ENCODE measurements at places on chromosomes 16 and 17.

DNA sequence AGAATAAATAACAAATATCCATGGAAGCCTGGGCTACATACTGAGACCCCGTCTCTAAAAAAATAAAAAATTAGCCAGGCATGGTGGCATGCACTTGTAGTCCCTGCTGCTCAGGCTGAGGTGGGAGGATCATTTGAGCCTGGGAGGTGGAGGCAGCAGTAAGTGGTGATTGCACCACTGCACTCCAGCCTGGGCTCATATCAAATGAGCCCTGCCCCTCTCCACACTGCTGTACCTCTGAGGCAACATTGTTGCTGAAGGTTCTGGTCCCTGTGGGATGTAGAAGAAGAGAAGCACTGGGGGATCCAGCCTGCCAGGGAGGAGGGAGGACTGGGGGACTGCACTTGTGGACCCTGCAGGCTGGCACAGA is 11.4 kb upstream of the ARHGAP23 start:
- DNase-seq = no peak

DNA sequence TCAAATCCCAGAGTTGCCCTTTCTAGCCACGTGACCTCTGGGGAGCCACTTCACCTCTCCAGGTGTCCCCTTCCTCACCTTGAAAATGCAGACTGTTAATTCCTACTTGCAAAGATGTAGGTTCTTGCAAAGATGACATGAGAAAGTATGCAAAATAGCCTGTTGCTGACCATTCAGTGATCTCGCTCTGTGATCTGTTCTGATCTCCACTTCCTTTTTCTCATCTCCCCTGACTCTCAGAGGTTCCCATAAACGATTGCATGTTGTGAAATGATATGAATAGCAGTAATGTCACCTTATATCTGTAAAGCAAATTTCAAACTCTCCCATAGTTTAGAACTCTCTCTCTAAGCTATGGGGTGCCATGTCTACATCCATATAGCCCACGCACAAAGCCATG is 182.3 kb downstream of the TMEM132E start:
- DNase-seq = no peak

DNA sequence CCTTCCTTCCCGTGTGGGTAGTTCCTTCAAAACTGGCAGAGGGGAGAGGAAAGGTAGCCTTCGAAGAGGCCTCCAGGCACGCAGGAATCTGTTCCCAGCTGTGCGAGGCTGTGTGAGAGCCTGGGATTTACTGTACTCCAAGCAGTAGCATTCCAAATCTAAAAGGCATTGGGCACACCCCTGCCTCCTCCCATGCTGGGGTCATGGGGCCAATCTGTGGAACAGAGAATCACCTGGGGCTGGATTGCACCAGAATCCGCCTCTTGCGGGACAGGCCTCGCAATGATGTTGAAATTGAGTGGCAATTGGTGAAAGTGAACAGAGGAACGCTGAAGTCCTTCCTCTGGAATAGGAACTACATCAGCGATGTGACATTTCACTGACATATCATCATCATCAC is 72.5 kb upstream of the IRX3 start:
- DNase-seq = no peak

GRCh38 chr17:4903051-4903818 is at the start of gene CHRNE:
Gene CHRNE, minus strand, starts transcription at chr17:4903098. Its CDS starts 35 bp downstream, at chr17:4903063.
- DNase-seq = peak; percentile 30

DNA sequence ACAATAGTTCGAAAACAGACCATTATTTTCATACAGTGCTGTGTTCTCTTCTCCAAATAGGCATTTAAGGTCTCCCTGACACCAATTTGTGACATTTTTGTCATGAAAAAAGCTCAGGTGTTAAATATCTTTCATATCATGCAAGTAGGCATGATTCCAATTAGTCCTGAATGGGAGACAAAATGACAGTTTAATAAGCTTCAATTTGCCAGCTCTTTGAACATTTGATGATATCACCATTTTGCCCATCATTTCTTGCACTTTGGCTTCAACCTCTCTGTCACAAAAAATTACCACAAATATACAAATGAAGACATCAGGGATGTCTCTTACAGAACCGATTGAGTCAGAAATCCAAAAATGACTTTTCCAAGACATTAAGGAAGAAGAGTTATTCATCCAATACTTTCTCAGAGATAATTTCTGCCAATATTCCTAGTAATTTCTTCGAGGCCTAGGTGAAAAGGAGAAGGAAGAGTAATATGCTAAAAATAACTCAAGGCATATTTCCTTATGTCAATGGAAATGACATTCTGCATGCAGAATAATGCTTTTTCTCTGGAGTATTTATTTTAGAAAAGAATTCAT is 298.1 kb downstream of the CEP112 start:
- no peak for DNase-seq

DNA sequence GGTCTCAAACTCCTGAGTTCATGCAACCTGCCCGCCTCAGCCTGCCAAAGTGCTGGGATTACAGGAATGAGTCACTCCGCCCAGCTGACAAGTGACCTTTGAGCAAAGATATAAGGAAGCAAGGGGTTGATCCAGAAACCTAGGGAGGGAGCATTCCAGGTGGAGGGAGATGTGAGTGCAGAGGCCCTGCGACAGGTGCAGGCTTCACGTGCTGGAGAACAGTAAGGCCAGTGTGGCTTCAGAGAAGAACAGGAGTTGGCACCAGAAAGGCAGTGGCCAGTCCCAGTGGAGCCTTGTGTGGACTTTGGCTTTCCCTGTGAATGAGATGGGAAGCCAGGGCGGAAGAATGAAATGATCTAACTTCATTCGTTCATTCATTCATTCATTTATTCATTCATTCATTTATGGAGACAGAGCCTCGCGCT is 73.6 kb upstream of the HAS3 start:
- DNase-seq = no peak
